GM12865 (cell line): ENCODE measurements at places on chromosomes 1 and 21.

GRCh38 chr21:39251326-39251725 lies 62.1 kb downstream of the BRWD1 start:
- DNase-seq = no peak

- peak; percentile 32 for DNase-seq
Observed at GRCh38 chr1:151837884-151838221, 1.8 kb downstream of the C2CD4D start.

DNA sequence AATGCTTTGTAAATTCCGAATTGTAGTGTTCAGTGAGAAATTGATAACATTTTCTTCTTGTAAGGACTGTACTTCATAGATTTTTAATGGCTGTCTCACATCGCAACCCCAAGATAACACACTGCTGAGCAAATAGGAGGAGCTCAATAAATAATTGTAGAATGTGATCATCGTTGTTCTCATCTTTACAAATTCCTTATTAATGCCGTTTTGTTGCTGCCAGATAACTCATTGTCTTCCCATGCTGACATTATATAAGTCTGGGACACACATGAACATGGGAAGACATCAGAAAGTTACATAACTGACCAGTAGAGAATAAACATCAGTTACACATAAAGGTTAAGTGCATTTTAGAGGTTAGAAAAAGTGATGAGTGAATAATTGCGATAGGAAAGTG lies 46.4 kb upstream of the TSPAN2 start:
- DNase-seq = no peak

DNA sequence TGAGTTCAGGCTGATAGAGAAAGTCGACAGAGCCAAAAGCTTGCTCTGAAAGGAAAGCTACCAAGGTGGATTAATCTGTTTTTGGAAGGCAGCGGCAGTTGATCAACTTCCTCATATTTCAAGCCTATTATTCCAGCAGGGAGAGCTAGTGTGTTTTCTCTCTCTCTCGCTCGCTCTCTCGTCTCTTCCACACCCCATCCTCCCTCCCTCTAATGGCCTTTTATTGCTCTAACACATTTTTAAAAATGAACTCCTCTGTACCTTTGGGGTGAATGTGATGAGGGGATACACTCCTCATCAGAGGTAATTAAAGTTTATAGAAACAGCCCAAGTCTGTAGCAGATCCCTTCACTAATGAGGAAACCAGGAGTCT lies 126.4 kb downstream of the CLIC6 start:
- DNase-seq = no peak

GRCh38 chr1:158149577-158150269 lies 31.0 kb upstream of the CD1D start:
- peak; percentile 77 for DNase-seq

- peak; percentile 56 for DNase-seq
Observed at GRCh38 chr1:58107943-58108342, 438.6 kb downstream of the OMA1 start.

GRCh38 chr21:30605968-30606367 lies 5.1 kb downstream of the KRTAP22-1 start:
- DNase-seq = no peak
